Skeletal muscle cell (primary cell): ENCODE measurements at places on chromosomes 6 and 20.

DNA sequence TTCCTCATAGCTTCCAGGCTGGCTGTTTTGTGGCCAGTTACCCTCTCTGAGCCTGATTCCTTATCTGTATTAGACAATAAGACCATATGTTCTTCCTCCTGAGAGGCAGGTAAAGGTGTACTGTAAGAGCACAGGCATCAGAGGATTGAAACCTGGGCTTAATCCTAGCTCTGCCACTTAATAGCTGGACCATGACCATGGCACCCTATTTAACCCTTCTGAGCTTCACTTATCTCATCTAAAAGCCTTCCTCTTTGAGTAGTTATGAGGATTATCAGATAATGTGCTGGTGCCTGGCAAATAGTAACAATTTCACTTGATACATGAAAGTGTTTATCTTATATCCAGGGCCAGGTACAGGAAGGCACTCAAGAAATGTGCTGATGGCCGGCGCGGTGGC is 34.9 kb downstream of the BCL2L1 start:
- DNase-seq: no peak

DNA sequence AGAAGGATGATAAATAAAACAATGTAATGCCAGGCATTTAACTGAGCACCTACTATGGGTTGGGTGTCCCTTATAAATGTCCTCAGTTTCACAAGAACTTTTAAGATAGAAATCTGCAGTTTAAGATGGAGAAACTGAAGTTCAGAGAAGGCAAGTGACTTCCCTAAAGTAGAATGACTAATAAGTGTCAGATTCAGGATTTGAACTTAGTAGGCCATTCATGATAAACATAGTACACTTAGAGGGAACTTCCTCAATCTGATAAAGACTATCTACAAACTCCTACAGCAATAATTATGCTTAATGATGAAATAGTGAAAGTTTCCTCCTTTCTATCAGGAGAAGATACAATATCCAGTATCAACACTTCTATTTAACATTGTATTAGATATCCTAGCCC is 43.9 kb downstream of the NCR2 start:
- DNase-seq: no peak

DNA sequence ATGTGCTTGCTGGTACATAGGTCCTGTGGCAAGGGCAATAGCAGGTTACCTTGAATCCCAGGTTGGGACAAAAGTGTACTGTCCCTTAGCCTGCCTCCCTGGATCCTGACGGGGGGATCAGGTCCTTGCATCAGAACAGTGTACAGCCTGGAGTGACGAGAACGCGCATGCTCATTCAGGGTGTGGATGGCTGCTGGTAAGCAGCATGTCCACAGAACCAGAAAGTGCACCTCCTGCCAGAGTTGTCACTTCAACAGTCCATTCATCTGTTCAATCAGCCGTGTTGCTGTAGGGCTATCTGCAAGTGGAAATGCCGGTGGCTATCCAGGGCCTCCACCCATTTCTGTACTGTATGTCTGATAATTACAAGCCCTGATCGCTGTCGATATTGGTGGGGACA is 236.3 kb upstream of the SOX4 start:
- no peak for DNase-seq

GRCh38 chr6:95819939-95820338 is 195.8 kb upstream of the FUT9 start:
- no peak for DNase-seq
